ENCODE measurements at places on chromosomes 7 and 10.

GRCh38 chr7:68087401-68087800, 1090.8 kb downstream of the TYW1 start:
- DNase-seq = no peak

DNA sequence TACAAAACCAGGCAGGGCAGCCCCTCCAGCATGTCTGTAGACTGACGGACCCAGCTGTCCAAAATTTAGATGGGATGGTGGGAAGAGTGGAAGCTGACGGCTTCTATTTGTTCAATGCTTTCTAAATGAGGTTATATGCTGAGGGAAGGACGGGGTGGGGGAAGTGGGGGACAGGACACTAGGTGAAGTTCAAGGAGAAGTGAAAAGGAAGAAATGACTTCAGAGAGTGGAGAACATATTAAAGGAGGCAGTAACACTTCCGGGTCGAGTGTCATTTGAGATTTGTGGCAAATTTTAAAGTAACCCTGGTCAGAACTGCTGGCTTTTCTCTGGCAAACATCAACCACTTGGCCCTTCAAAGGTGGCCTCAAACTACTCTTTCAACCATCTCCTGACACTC, 9.4 kb downstream of the PIP4K2A start:
- no peak for DNase-seq

- no peak for DNase-seq
These were observed 673 bp downstream of the NDUFB8 start for GRCh38 chr10:100528921-100529474.

DNA sequence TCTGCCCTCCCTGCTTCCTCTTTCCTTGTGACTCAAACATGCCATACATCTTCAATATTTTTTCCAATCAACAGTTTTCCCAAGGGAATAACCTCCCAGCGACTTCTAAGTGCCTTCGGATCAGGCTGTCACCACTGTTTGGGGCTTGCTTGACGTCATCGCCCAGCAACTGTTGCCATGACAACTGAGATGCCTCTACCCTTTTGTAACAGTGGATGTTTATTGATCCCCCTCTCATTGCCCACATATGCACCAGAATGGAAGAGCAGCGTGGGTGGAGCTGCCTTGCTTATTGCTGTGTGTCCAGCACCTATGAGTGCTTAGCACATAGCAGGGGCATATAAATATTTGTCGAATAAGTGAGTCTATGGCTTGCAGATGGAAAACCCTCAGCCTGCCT, 14.4 kb downstream of the FFAR4 start:
- DNase-seq = no peak

DNA sequence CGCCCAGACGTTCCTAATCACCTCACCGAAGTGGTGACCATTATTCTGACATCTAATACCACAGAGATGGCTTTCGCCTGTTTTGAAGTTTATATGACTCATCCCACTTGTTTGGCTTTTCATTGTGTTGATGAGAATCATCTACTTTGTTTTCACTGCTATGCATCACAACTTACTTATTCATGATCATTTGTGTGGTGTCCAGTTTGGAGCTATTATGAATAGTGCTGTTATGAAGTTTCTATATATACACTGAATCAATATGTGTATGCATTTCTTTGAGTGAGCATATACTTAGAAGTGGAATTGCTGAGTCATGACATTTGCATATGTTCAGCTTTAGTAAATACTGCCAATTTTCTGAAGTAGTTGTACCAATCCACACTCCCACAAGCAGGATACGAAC, 38.6 kb upstream of the TNKS2 start:
- DNase-seq = no peak

GRCh38 chr7:44284216-44284615, 41.2 kb downstream of the CAMK2B start:
- DNase-seq = no peak

DNA sequence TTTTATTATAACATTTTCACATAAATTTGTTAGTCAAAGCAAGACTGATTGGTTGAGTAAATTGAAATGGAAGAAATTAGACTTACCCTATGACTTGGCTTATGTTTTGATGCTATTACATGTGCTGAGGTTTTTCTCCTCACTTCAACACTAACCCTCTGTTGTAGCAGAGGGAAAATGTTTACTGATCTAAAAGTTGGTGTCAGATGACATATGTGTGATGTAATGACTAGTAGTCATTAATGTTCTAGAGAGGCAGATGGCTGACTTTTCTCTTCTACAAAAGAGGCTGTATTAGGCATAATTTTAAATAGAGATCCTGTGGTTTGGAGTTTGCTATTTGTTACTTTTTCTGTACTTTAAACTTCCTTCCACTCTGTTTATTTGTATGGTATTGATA, 266.0 kb downstream of the BBS9 start:
- no peak for DNase-seq

All from GF-D8 (cell line).